SW480 (cell line): ENCODE measurements at places on chromosomes 7 and 10.

GRCh38 chr10:85614981-85615380 lies 751.6 kb downstream of the GRID1 start:
- no peak for DNase-seq

GRCh38 chr7:126305671-126306070 lies 947.1 kb downstream of the GRM8 start:
- no peak for DNase-seq

DNA sequence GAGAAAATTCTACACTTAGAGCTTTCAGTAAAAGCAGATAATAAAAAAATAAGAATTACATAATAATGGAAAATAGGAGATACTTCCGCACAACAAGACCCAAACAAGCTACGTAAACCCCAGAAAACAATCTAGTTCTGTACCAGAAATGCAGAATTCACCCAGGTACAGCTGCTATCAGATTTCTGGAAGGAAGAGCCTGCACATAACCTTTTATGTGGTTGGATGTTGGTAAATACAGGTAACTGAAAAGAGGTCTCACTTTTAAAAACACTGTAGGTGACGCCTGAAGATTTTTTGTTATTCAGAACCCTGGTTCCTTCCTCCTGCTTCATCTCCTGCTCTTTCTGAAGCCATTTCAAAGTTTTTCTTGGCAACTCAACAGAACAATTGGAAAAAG lies 29.9 kb downstream of the PANK1 start:
- DNase-seq = no peak

DNA sequence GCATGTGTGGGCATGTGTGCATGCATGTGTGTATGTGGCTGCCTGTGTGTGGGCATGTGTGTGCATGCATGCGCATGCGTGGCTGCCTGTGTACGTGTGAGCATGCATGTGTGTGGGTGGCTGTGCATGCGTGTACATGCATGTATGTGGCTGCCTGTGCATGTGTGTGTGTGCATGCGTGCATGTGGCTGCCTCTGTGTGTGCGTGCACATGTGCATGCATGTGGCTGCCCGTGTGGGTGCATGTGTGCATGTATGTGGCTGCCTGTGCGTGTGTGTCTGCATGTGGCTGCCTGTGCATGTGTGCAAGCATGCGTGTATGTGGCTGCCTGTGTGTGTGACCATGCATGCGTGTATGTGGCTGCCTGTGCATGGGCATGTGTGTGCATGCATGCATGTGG lies 217.2 kb downstream of the ELFN1 start:
- DNase-seq = no peak
